ENCODE measurements at places on chromosomes 3 and 15.

- no peak for DNase-seq
Measured at GRCh38 chr3:184805351-184806038, 6.5 kb upstream of the VPS8 start.

GRCh38 chr3:181709537-181710279 lies 2.0 kb upstream of the SOX2 start:
- DNase-seq: peak; percentile 33

- no peak for DNase-seq
Measured at GRCh38 chr15:56468401-56468800, 3.5 kb upstream of the MNS1 start.

GRCh38 chr3:129056451-129057173 lies 4.0 kb upstream of the GP9 start:
- no peak for DNase-seq

GRCh38 chr15:42313463-42313862 lies 40.2 kb upstream of the TMEM87A start:
- DNase-seq: no peak

DNA sequence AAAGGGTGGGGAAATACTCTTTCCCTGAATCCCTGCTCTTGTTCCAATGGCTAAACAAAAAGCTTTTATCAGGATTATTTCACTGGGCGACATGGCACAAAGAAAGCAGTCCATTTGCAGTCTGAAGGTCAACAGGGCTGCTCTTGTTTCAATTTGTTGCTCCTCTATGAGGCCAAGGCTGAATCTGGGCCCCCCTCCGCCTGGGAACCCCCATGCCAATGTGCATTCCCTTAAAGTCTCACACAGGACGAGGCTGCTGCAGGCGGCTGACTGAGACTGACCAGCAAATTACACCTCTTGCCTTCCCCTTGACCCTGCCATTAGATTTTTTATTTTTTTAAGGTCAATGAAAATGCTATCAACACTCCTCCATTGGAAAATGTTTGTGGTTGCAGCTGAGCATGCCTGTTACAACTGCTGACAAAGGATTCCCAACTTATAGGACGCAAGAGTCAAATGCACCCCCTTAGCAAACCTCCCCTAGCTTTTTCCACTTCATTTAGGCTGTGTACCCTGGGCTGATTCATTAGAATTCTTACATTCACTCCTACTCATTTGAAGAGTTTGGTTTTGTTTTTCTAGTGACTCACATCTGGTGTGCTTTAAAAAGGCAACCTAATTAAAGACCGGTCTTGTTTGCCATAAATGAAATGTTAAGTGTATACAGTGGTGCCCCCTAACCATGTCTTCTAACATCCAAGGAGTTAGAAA lies 60.8 kb upstream of the ARHGEF3 start:
- DNase-seq: no peak

DNA sequence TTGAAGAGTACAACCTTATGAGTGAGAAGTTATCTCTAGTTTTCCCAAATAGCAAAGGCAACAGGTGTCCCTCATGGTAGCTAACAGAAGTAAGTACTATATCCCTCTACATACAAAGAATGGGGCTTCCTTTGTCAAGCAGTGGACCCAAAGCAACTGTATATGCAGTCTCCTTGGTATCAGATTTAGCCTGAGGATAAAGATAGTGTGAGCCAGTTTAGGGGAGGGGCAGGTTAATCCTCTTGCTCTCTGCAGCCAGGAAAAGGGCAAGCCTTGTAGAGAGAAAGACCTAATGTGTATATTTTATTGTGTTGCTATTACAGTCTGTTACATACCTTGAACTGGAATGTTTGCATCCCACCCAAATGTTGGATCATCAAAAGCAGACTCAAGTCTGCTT lies 117.9 kb upstream of the COL8A1 start:
- no peak for DNase-seq

- peak; percentile 74 for DNase-seq
Measured at GRCh38 chr15:90231028-90232017, 2.4 kb downstream of the CIB1 start.

DNA sequence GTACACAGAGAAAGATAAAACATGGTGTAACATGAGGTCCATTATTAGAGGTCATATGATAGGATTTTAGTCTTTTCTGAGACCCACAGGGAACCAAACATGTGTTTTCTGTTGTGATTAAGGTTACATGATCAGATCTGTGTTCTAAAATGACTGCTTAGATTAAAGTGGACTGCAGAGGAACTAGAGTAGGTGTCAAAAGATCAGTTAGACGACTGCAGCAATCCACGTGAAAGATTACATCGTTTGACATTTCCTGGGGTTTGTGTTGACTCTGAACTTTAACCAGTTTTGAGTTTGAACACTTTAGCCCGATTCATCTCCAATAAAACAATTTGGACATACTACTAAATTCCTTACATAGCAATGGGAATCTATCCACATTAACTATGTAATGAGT lies 5.1 kb downstream of the MIX23 start:
- no peak for DNase-seq

DNA sequence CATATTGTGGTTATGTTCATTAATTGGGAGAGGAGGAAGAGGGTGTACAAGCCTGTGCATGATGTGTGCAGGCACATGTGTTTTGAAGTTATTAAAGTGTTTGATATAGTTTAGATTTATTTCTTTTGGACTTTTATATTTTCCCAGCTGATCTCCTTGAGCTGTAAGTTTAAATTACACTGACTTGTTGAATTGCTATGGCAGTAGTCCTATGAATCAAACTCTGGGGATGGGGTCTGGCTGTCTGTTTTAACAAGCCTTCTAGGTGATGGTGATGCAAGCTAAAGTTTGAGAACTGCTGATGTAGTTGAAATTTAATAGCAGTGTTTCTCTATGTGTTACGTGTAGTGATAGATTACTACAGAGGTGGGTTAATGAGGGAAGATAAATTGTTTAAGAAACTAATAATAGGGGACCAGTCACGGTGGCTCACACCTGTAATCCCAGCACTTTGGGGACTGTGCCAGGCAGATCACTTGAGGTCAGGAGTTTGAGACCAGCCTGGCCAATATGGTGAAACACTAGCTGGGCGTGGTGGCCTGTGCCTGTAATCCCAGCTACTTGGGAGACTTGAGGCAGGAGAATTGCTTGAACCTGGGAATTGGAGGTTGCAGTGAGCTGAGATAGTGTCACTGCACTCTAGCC lies 7.0 kb downstream of the ARIH1 start:
- no peak for DNase-seq

- DNase-seq: no peak
Measured at GRCh38 chr3:136778865-136779264, 26.7 kb upstream of the STAG1 start.

- DNase-seq: no peak
Measured at GRCh38 chr3:152054315-152054714, 180.9 kb downstream of the SUCNR1 start.

DNA sequence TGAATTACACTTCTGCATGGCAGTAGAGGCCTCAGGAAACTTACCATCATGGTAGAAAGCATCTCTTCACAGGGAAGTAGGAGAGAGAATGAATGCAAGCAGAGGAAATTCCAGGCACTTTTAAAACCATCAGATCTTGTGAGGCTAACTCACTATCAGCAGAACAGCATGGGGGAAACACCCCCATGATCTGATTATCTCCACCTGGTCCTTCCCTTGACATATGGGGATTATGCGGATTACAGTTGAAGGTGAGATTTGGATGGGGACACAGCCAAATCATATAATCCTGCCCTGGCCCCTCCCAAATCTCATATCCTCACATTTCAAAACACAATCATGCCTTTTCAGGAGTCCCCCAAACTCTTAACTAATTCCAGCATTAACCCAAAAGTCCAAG lies 691.1 kb downstream of the SI start:
- DNase-seq: no peak

DNA sequence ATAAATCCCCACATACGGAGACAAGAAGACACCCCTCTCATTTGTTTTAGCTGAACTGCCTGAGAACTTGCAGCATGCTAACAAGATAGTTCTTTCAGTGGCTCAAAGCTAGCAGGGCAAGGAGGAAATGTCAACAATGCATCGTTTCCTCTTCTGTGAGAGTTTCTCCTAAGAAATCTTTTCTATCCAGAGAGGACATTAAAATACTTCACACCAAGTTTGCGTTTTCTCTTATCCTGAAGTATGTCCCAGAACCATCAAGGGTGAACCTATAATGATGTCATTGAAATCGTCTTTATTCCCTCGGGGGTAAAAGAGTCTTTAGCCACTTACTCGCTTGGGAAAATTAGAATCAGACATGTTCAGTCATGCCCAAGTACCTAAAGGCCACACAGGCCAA lies 541.7 kb upstream of the MDFIC2 start:
- no peak for DNase-seq

- DNase-seq: no peak
Measured at GRCh38 chr15:64205202-64205601, 42.4 kb upstream of the PPIB start.

DNA sequence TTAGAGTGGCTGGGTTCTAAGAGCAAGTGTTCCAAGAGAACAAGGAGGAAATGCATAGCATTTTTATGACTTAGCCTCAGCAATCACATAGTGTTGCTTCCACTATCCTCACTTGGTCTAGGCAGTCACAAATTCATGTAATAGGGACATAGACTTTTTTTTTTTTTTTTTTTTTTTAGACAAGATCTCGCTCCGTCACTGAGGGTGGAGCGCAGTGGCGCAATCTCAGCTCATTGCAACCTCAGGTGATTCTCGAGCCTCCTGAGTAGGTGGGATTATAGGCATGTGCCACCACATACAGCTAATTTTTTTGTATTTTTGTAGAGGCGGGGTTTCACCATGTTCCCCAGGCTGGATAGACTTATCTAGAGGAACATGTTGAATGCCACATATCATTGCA lies 4.7 kb upstream of the GNB4 start:
- no peak for DNase-seq

- DNase-seq: no peak
Measured at GRCh38 chr3:112587336-112587735, 25.5 kb downstream of the SLC35A5 start.

DNA sequence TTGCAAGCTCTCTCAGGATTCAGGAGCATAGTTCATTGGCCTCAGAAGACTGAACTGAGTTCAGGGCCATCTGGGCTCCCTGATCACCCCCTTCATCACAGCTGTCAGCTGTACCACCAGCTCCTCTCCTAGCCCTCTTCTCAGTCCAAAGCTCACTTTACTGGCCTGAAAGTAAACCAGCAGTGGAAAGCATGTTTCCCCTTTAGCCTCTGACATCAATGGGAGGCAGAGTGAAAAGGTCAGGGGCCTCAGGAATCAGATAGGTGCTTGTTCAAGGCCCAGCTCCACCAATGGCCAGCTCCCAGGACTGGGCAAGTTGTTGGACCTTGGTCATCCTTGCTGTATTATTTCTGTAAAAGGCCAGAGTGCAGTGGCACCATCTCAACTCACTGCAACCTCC lies 223.4 kb downstream of the TLE3 start:
- no peak for DNase-seq

DNA sequence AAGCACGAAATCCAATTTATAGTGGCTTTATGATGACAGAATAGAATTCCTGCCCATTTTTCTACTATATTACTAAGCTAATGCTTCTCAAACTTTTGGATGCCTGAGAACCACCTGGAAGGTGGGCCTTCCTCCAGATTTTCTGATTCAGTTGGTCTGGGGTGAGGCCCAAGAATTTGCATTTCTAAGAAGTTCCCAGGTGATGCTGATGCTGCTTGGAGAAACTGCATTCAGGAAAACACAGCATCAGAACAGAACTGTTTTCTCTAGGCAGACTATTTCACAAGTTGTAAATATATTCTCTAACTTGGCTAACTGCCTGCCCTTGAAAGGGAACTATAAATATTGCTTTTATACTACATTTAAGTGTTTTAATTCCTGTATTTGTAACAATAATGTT lies 644.9 kb upstream of the DPPA4 start:
- no peak for DNase-seq

DNA sequence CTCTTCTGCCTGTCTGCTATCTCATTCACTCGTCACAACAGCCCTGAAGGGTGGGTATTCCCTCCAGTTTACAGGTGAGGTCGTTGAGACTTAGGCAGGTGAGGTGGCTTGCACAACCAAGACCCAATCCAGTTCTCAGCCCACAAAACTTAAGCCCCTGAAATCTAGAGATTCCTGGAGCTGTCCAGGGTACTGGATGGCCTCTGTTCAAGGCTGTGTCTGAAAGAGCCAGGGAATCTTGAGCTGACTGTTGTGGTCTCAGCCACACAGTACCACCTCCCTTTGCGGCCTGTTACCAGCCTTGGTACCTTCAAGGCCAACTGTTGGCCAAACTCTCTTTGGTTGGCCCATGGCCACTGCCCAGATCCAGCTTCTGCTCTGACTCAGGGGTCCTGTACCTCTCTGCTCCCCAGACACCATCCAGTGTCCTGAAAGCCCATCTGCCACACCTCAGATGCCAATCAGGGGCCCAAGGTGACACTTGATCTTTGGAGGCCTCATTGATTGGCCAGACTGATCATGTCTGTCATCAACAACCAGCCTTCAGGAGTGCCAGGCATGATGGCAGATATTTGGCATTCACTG lies 10.9 kb upstream of the FAM107A start:
- no peak for DNase-seq

- no peak for DNase-seq
Measured at GRCh38 chr15:64636556-64636955, 138.8 kb downstream of the RBPMS2 start.

DNA sequence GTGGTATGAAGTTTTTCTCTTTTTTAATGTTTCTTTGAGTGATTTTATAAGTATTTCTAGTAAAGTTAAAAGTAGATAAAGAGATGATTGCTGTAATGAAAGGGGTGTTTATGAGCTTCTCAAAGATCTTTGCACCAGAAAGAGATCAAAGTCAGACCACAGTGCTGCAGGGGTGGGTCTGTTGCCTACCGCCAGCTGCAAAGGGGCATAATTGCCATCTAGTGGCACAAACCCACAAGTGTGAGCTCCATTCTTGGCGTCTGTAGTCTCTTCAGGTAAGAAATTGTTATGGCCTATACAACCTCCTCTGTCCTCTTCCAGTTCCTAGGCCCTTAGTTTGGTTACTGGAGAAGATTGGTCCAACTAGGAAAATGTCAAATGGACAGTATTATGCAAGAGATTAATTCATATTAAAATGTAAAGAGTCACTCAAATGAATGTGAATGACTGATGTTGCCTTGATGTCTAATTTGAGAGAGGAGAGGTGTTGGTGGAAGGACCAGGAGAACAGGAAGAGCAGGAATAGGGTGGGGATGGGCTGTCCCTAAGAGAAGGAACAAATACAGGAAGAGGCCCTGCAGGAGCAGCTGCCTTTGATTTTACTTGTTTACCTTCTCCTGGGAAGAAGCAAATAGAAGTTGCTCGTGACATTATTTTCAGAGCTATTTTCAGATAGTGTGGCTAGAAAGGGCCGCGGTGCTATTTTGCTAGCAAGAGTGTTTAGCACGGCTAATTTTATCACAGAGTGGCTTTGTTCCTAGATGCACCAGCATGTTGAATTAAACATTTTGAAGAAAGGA lies 53.0 kb upstream of the GSK3B start:
- DNase-seq: peak; percentile 15

- peak; percentile 16 for DNase-seq
Measured at GRCh38 chr15:41969851-41970431, 2.4 kb downstream of the EHD4 start.

DNA sequence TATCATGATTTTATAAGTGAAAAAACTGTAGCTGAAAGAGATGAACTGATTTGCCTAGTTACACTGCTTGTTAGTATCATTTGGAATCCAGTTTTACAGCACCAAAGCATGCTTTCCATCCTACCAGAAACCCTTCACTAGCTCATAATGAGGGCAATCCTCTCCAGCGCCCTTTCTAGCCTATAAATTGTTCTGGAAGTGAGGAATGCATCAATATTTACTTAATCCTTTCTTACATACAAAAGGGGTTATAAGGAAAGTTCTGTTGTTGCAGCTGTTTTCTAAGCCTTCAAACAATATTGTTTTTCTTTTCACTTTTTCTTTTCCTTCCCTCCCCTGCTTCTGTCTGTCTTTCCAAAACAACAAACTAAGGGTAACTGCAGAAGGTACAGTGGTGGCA lies 11.0 kb upstream of the PCCB start:
- no peak for DNase-seq

- no peak for DNase-seq
Measured at GRCh38 chr3:4712109-4712508, 219.0 kb downstream of the ITPR1 start.
